ENCODE measurements at places on chromosomes 7 and 10.

- DNase-seq = no peak
Observed at GRCh38 chr10:77374189-77374656, 263.4 kb downstream of the KCNMA1 start.

DNA sequence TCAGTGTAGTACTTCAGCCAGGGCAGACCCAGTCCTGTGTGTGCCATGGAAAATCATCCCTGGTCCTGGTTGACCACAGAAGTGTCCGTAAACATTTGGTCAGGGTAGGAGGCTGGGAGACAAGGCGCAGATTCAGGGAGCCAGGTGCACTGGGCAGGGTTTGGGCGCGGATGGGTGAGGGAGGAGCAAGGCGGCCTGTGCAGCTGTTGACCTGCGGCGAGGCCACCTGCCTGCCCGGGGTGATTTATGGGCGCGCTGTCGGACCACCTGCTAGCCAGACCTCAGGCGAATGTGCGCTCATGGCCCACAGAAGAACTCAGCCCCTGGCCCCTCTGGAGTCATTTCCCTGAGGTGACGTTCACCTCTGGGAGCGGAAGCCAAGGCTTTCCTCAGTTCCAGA, 6.6 kb downstream of the SFRP5 start:
- no peak for DNase-seq

DNA sequence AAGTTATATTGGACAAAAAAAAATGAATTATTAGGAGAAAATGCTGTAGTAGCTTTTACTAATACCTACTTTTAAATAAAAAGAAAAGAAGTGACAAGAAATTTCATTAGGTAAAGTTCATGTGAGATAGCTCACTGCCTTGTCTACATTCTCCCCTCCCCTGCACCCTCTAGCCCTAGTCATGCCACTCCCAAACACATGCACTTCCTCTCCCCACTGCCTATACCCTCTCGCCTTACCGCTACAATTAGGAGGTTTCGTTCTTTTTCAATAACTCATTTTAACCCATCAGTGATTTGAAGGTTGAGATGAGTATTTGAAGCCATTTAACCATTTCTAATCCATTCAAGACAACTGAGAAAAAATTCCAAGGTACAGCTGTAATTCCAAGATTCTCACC, 75.3 kb downstream of the HIBADH start:
- DNase-seq = no peak

- DNase-seq = no peak
Observed at GRCh38 chr10:114386452-114386851, 17.9 kb downstream of the AFAP1L2 start.

DNA sequence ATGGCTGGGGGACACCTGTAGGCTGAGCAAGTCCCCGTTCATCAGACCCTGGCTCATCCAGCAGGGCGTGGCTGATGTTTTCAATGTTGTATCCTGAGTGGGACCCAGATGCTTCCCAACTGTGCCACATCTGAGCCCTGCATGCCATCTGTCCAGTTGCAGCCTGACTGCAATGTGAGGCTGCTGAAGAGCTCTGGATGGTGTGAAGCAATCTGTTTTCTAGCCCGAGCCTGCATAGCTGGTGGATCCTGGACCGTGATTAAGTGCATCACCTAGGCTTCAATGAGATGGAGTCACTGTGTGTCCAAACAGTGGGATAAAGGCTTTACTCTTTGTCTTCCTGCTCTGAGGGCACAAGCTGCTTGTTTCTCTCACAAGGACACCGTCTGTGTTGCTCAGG, 99.8 kb downstream of the TCF7L2 start:
- no peak for DNase-seq

GRCh38 chr7:144454256-144455039, 51.0 kb upstream of the NOBOX start:
- DNase-seq = peak; percentile 23

- no peak for DNase-seq
Observed at GRCh38 chr7:33849004-33849403, 56.3 kb upstream of the BMPER start.

DNA sequence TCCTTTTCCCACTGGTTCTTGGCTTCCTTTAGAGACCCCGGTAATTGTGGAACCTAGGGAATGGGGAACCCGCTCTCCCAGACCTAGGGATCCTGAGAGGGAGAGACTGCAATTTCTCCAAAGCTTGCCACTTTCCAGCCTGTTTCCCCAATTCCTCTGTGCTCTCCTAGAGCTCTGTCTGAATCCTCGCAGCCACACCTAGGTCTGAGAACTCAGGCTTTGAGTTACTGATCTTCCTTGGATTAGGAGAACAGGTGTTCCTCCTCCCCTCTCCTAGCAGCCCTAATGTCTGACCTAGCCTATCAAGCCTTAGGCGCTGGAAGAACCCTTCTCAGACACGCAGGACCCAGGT, 20.0 kb downstream of the WNT8B start:
- no peak for DNase-seq

DNA sequence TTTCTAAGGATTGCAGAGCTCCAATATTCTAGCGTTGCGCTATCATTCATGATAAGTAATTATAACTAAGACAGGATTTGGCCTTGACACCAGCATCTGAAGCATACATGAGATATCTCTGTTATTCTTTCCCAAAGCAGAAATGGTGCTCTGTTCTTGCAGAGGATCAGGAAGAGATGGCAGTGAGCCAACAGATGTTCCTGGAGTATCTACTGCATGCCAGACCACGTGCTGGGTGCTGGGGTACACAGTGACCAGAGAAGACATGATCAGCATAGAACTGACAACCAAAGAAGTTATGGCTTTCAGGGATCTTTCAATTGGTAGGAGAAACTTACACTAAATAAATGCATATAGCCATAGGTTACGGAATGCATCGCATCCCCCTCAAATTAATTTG, 63.7 kb upstream of the PLXNA4 start:
- DNase-seq = no peak

DNA sequence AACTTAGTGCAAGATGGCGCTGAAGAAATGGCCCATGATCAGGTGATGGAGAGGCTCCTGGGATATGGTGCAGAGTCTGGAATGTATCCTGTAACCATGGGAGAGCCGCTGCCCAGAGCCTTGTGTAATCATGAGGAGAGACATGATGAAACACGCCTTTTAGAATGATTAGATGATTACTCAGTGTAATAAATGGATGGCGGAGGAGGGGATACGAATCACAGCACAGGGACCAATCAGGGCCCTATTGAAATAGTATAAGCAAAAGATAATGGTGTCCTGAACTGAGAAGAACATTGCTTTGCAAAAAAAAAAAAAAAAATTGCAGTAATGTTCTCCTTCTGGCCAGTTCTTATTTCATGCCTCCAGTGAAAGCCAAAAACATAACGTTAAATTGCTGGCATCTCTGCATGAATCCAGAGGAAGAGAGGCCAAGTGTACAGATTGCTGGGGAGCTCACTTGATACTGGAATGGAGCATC, 668.5 kb upstream of the AUTS2 start:
- peak; percentile 76 for DNase-seq

DNA sequence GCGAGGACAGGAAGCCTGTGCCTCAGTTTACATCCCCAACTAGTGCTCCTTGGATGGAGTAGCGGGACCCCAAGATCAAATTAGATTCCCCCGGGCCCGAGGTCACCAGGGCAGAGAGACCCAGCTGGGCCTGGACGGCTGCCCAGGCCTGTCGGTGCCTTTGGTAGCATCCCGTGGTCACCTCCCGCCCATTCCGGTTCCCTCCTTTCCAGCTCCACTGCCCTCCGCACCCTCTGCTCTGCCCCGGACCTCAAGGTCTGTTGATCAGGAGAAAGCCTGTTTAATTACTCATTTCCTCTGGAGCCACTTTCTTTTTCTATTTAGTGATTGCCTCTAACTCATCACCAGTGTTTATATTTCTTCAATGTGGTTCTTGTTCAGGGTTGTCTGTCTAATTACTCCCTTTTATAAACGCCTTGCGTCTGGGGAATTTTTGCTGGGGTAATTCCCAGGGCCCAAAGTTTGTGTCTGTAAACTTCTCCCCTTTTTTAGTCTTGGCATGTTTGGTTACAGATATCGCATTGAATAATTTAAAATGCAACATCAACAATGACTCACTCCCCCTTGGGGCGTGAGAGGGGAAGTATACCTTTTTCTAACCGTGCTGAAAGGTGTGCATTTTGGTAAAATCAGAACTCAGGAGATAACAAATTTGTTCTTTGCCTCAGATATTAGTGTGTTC, 1.9 kb downstream of the FOXK1 start:
- peak; percentile 82 for DNase-seq

GRCh38 chr7:94288096-94288495, 106.6 kb upstream of the COL1A2 start:
- DNase-seq = no peak

All from RCC 7860 (cell line).